ENCODE measurements at places on chromosomes 4 and X. TPM values are rescaled to one million over a fixed set of nuclear protein-coding genes. Genes with fewer than 3 reads are reported as not detected.

KIT gene
- total RNA-seq = 9.2 TPM

LRCH2 gene
- 2.4 TPM for total RNA-seq

DNA sequence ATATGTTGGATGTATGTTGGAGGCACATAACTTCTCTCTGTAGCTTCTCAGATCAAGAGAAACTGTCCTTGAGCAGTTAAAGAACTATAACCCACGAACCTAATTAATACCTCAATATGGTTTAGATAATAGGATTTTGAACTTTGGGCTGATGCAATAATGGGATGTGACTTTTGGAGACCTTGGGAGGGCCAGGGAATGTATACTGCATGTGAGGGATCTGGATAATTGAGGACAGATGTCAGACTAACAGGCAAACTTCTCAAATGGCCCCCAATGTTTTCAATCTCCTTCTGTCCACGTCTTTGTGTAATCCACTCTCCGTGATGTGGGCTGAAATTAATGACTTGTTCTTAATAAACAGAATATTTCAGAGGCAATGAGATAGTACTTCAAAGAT is 202.2 kb upstream of the FAT4 start:
- no peaks in the 10 kb centered on the region for H3K36me3 ChIP-seq
- no peak overlapping the region for H3K27ac ChIP-seq
- H3K4me3 ChIP-seq = no peak overlapping the region

GRCh38 chrX:132618810-132619209 is 130.0 kb upstream of the MBNL3 start:
- DNase-seq = no peak
- no peak overlapping the region for H3K27ac ChIP-seq
- no peak overlapping the region for H3K4me3 ChIP-seq
- no peaks in the 10 kb centered on the region for H3K4me1 ChIP-seq
- H3K27me3 ChIP-seq = no peaks in the 10 kb centered on the region
- H3K36me3 ChIP-seq = no peaks in the 10 kb centered on the region

GRCh38 chr4:25425361-25425760 is 48.3 kb downstream of the ANAPC4 start:
- no peaks in the 10 kb centered on the region for H3K36me3 ChIP-seq
- H3K4me3 ChIP-seq = no peak overlapping the region
- no peaks in the 10 kb centered on the region for H3K4me1 ChIP-seq
- DNase-seq = no peak
- no peaks in the 10 kb centered on the region for H3K27me3 ChIP-seq

DNA sequence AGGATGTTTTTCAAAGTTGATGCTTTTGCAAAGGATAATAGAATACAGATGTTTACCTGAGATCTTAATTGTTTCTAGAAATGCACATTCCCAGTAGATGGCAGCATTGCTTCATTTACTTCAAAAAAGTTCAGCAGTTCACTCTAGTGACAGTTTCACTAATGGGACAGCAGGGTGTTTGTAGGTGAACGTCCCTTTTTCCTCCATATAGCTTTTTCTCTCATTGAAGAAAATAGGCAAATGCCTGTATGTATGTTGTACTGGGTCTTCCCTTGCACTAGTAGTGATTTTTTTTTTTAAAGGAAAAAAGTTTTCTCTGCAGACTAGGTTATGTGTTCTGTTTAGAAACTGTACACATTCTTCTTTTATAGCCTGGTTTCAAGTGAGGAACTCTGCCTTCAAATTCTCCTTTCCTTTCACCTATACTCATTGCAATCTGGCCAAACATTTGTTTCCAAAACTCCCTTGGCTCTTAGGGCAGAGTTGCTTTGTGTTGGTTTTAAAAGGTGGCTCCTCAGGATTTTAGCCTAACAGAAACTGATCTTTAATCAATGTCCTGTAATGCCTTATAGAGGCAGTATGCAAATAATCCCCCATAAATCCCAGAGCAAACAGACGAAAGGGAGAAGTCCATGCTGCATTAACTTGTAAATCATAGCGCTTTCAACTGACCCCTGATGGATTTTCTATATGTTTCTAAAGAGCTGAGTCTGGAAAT is 86.3 kb downstream of the EGF start:
- no peaks in the 10 kb centered on the region for H3K27me3 ChIP-seq
- no peak for DNase-seq
- no peak overlapping the region for H3K4me3 ChIP-seq
- H3K27ac ChIP-seq = no peak overlapping the region

- no peak overlapping the region for H3K27ac ChIP-seq
- H3K4me3 ChIP-seq = no peak overlapping the region
- DNase-seq = no peak
- no peaks in the 10 kb centered on the region for H3K27me3 ChIP-seq
- H3K4me1 ChIP-seq = no peaks in the 10 kb centered on the region
These were observed 673.6 kb upstream of the TENM3 start for GRCh38 chr4:181569553-181569952.

All from Peyer's patch (tissue), 4 donors.